ENCODE measurements at places on chromosomes 1 and 21.

GRCh38 chr1:221887415-221887746, 145.5 kb upstream of the DUSP10 start:
- DNase-seq = no peak

- DNase-seq = no peak
These were observed 5.6 kb downstream of the CRCT1 start for GRCh38 chr1:152519851-152520250.

- no peak for DNase-seq
These were observed 28.2 kb upstream of the RGL1 start for GRCh38 chr1:183776731-183777130.

- DNase-seq = no peak
These were observed 874 bp downstream of the FAAP20 start for GRCh38 chr1:2193514-2194281.

DNA sequence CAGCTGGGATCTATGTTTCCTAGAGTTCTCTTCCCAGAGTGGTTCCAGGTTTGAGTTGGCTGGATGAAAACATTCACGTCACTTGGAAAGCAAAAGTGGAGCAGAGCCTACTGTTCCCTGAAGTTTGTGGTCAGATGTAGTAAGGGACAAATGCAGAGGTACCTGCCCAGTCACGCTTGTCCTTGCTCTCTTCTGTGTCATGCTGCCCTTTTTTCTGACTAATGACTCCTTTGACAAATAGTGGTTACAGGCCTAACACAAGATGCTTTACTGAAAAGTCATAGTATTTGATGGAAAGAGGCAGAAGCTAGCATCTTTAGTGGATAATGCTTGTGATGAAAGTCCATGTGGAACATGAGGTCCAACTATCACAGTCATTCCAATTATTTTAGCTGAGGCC, 881.4 kb upstream of the B3GALT2 start:
- DNase-seq = no peak

GRCh38 chr1:184761969-184762485, 7.4 kb upstream of the EDEM3 start:
- DNase-seq = no peak

- DNase-seq = no peak
These were observed 10.4 kb downstream of the LRRC42 start for GRCh38 chr1:53956308-53957168.

DNA sequence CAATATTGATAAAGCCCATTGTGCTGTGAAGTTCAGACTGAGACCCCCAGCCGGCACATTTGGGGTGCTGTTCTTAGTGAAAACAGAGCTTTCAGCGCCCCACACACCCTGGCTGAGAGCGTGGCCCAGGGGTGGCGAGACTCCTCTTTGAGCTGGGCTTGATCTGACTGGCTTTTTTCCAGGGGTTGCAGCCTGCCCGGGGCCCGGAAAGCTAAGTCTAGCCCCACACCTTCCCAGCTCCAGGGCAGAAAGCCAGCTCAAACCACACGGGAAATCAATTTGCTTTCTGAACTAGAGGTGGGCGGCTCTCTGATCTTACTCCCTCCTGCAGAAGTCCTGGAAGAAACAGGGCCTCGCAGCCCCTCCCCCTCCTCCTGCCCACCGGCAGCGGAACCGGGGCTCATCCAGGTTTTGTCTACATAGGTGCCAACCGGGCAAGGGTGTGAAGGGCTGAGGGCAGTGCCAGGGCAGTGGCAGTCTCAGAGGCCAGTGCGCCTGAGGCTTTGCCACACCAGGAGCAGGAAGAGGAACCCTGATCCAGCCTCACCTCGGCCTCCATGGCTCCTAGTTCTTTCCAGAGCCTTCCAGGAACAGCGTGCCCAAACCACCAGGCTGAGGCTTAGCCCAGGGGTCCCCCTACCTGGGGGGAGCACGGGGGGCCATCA, 155.3 kb downstream of the NPHP4 start:
- DNase-seq = no peak

- no peak for DNase-seq
These were observed 94.9 kb upstream of the ETV3 start for GRCh38 chr1:157233131-157233530.

- DNase-seq = no peak
These were observed 34.8 kb upstream of the HOOK1 start for GRCh38 chr1:59779949-59780348.

- DNase-seq = peak; percentile 88
These were observed 20.1 kb downstream of the ECE1 start for GRCh38 chr1:21270086-21270689.

DNA sequence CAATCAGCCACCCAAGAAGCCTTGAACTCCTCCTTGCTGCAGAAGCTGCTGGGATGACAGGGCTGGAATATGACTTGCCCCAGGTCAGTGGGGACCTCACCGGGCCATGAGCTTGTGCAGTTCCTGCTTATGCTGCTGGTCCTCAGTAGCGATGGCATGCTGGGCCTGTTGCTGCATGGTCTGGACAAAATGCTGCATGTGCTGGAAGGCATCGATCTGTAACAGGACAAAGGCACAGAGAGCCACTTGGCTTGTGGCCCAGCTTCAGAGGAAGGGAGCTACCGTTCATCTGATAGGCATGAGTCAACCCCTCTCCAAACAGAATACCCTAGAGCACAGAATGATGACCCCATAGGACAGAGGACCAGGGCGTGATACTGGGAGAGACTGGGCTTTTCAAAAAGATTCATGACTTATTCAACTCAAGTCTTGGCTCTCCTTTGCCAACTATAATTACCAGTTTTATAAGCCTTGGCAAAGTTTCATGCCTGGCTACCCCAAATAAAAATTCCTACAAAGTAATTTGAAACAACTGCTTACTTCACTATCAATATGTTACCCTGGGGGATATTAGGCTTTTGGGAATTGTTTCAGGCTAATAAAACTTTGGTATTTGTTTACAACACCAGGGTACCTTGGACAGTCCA, 34.7 kb upstream of the EXOSC10 start:
- no peak for DNase-seq

GRCh38 chr1:16116002-16116401, 39.9 kb downstream of the EPHA2 start:
- no peak for DNase-seq

DNA sequence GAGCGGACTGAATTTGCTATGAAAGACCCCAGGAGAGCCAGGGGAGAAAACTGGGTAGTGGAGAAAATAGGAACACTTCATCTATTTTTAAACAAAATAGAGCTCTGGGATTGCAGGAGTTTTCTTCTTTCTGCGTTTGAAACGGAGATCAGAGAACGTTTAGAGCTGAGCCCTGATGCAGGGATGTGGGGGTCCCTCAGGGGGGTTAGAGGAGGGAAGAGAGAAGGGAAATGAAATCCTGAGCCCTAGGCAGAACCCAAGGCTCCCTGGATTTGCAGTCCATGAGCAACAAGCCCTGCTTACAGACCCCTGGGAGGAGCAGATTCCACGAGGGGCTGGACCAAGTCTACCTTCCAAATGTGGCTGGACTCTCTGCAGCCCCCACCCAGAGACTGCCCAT, 21.8 kb downstream of the STYXL2 start:
- no peak for DNase-seq

DNA sequence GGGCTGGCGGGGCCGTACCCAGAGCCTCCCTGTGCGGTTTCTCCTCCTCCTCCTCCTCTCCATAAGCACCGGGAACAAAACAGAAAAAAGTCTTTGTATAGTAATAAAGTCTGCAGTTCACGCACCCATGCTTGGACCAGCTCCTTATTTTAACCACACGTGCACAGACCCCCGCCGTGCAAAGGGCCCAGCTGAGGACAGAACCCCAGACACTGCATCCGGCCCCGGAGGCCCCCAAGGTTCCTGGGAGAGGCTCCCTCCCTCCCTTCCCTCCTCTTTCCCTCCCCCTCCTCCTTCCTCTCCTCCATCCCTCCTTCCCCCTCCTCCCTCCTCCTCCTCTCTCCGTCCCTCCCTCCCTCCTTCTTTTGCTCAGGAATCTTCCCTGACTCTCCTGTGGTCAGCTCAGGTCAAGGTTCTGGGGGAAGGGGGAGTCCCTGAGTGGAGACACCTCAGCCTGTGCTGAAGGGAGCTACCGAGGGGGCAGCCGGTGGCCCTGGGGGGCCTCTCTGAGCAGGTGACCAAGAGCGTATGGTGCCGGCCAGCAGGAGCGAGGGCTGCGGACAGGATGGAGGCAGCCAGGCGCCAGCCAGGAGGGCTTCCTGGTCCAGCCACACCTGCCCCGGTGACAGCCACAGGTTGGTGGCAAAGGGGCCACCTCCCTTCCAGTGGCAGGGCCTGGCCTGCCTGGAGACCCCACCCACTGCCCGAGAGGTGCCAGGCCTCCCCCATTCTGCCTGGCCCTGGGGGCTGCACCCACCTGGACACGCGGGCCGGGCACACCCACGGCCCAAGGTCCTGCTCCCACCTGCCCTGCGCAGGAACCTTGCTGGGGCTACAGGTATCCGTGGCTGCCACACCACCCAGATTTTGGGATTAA, 3.2 kb upstream of the TTLL10 start:
- DNase-seq = no peak

- peak; percentile 85 for DNase-seq
These were observed 9.5 kb downstream of the SH3BGRL3 start for GRCh38 chr1:26289158-26290059.

DNA sequence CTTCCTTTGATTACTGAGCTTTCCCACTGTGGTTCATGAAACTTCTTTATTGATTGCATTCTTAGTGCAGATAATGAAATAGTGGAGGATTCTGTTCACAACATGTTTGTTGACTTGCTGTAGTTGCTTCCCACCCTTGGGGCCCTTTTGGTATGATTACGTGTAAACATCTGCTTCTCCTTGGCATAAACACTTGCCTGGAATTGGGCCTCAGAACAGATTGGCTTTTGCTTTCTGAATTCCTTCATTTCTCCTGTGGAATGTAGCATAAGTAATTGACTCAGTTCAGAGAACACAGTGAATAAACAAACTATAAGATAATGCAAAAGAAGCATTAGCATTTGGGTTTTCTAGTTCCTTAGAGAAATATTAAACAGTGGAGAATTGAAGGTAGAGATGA, 59.5 kb upstream of the LAMC2 start:
- DNase-seq = no peak
